Karpas-422 (cell line): ENCODE measurements at places on chromosomes 2 and 18.

- no peak overlapping the region for H3K4me3 ChIP-seq
- no peak for DNase-seq
- H3K36me3 ChIP-seq = no peaks in the 10 kb centered on the region
- H3K27ac ChIP-seq = no peak overlapping the region
- H3K27me3 ChIP-seq = no peaks in the 10 kb centered on the region
Observed at GRCh38 chr2:173043897-173044519, 31.6 kb upstream of the MAP3K20 start.

DNA sequence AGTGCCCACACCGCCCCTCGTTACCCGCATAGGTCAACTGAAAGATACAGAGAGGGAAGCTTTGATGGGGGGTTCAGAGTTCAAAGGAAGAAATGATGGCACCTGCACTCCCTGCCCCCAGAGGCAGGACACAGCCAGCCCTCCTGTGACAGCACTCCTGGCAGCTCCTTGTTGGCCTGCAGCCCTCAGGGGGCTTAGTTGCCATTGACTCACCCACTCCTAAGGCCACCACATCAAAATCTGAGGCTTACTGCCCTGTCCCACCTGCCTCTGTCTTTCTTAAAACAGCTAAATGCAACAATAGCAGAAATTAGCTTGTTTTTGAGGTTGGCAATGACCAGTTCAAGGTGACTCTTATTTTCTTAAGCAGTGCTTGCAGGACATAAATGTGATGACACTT, 31.6 kb upstream of the SLC35F6 start:
- no peak for DNase-seq
- no peaks in the 10 kb centered on the region for H3K4me1 ChIP-seq
- no peak overlapping the region for H3K4me3 ChIP-seq
- H3K27ac ChIP-seq = no peak overlapping the region
- H3K36me3 ChIP-seq = no peaks in the 10 kb centered on the region

GRCh38 chr2:147398996-147399395, 445.8 kb upstream of the ACVR2A start:
- H3K4me1 ChIP-seq = no peaks in the 10 kb centered on the region
- H3K36me3 ChIP-seq = no peaks in the 10 kb centered on the region
- 0 out of 2 replicates have a peak, but pooled peaks cover 3% of the 10 kb centered on the region for H3K27me3 ChIP-seq
- H3K4me3 ChIP-seq = no peak overlapping the region
- no peak for DNase-seq

- no peaks in the 10 kb centered on the region for H3K4me1 ChIP-seq
- DNase-seq = no peak
- no peaks in the 10 kb centered on the region for H3K27me3 ChIP-seq
- H3K27ac ChIP-seq = no peak overlapping the region
Observed at GRCh38 chr2:40786636-40787035, 334.7 kb upstream of the SLC8A1 start.

- H3K27me3 ChIP-seq = no peaks in the 10 kb centered on the region
- DNase-seq = no peak
- no peak overlapping the region for H3K4me3 ChIP-seq
- H3K36me3 ChIP-seq = no peaks in the 10 kb centered on the region
Observed at GRCh38 chr2:226115832-226116200, 683.8 kb downstream of the IRS1 start.

- no peak overlapping the region for H3K27ac ChIP-seq
- no peaks in the 10 kb centered on the region for H3K36me3 ChIP-seq
- H3K27me3 ChIP-seq = no peaks in the 10 kb centered on the region
- H3K4me1 ChIP-seq = peaks cover 59% of the 10 kb centered on the region
Observed at GRCh38 chr2:6181525-6181924, 489.3 kb downstream of the SOX11 start.

- no peak overlapping the region for H3K4me3 ChIP-seq
- DNase-seq = peak; percentile 38
- H3K27ac ChIP-seq = no peak overlapping the region
Observed at GRCh38 chr18:56238576-56238975, 399.8 kb downstream of the TXNL1 start.
